ENCODE measurements at places on chromosomes 1 and 21. TPM values are rescaled to one million over a fixed set of nuclear protein-coding genes. Genes with fewer than 3 reads are reported as not detected.

CD1D gene
- total RNA-seq, result under 0.01 TPM

TACSTD2 gene
- total RNA-seq, result 0.19 TPM

ENO1 gene
- total RNA-seq, result 3,178 TPM

AMPD1 gene
- total RNA-seq, result not detected

FLG2 gene
- not detected for total RNA-seq

C1orf141 gene
- total RNA-seq, result not detected

DISC1 gene
- 6.2 TPM for total RNA-seq

SYT11 gene
- 59.5 TPM for total RNA-seq

CD48 gene
- total RNA-seq, result not detected

ZBTB37 gene
- total RNA-seq, result 9.9 TPM

CAPN8 gene
- 0.28 TPM for total RNA-seq

MSH4 gene
- 0.38 TPM for total RNA-seq

FAM110D gene
- under 0.01 TPM for total RNA-seq

IGSF9 gene
- total RNA-seq, result not detected

OLFML2B gene
- 1.2 TPM for total RNA-seq

ELAVL4 gene
- not detected for total RNA-seq

HTR6 gene
- not detected for total RNA-seq

C8B gene
- not detected for total RNA-seq

SLC1A7 gene
- 0.58 TPM for total RNA-seq

GBP7 gene
- total RNA-seq, result not detected

EXTL1 gene
- total RNA-seq, result 0.58 TPM

MEX3A gene
- 1.2 TPM for total RNA-seq

RGSL1 gene
- total RNA-seq, result not detected

PGLYRP3 gene
- total RNA-seq, result not detected

PDZK1IP1 gene
- total RNA-seq, result 0.58 TPM

FAM72A gene
- 7.3 TPM for total RNA-seq

PEAR1 gene
- total RNA-seq, result 9.2 TPM

CYP4A11 gene
- not detected for total RNA-seq

CLCA4 gene
- not detected for total RNA-seq

TAL1 gene
- total RNA-seq, result 0.19 TPM

COL8A2 gene
- 2.0 TPM for total RNA-seq
